ENCODE measurements at places on chromosomes 3 and 15.

GRCh38 chr15:68969298-68969697 lies 39.0 kb downstream of the SPESP1 start:
- no peak for DNase-seq

DNA sequence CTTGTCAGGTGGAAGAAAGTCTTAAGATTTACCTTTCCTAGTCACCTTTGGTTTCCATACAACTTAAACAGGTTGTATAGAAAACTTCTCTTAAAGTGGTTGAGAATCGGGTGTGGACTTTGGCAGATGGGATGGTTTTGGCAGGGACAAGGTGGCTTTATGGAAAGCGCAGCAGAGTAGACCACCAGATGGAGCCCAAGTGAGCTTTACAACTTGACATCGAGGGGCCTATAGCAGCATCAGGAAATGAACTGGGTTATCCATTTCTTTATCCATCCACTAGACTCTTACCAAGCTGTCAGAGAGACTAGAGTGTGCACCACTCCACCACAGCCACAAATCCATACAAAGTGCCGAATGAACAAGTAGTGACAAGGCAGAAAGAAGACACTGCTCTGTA lies 85.3 kb upstream of the MBNL1 start:
- no peak for DNase-seq

GRCh38 chr3:141212101-141212500 lies 19.5 kb upstream of the PXYLP1 start:
- no peak for DNase-seq

- no peak for DNase-seq
Measured at GRCh38 chr3:129441215-129441614, 1.2 kb downstream of the IFT122 start.

GRCh38 chr3:104781112-104781511 lies 585.6 kb upstream of the ALCAM start:
- no peak for DNase-seq
